ENCODE measurements at places on chromosomes 4 and X.

DNA sequence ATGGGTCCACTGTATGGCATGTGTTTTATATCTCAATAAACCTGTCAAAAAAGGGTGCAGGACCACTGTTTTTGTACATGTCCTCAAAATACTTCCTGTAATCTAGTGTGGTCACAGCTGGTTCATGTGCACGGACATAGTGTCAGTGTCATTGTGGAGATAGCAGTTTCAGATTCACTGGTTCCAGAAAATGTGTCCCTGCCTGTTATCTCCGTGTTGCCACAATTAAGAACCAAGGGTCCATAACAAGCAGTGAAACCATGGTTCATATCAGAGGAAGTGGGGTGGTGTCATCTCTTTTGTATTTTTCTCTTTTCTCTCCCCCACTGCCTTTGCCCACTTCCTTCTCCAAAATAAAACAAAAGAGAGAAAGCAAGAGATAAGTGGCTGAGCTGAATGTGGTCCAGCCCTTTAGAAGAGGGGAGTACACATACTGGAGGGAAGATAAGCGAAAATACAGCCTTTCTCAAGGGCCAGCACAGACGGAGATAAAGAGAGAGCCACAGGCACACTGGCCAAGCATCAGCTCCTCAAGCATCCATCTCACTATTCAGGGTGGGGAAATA is 51.2 kb downstream of the TBL1X start:
- DNase-seq, result no peak

- DNase-seq, result no peak
Measured at GRCh38 chr4:146238107-146238506, 23.8 kb downstream of the REELD1 start.

DNA sequence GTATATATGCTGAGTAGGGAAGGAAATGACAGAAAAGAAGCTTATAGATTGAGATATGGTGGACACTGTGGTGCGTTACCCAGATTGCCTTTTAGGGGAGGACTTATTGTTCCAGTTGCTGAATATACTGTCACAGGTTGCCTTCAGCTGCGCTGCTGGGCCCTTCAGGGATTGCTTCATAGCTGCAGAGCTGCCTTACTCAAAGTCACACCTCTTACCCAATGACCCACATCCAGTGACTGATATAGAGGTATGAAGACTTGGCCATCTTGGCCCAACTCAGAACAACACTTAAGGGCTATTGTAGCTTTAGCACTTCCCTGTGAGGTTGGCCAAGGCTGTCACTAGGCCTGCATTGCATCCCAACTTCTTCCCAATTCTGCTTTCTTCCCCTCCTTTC is 63.4 kb upstream of the TMEM164 start:
- no peak for DNase-seq

- no peak for DNase-seq
Measured at GRCh38 chrX:34288782-34289181, 156.7 kb upstream of the FAM47A start.

GRCh38 chrX:11081511-11081910 is 29.6 kb upstream of the HCCS start:
- DNase-seq, result no peak
